NCI-H524 (cell line): ENCODE measurements at places on chromosomes 6 and 20.

GRCh38 chr6:51959744-51960383 is 127.5 kb downstream of the PKHD1 start:
- DNase-seq = peak; percentile 12

GRCh38 chr6:17389274-17389847 is 4.0 kb upstream of the CAP2 start:
- no peak for DNase-seq

- no peak for DNase-seq
Observed at GRCh38 chr6:22087960-22088706, 208.7 kb downstream of the PRL start.

DNA sequence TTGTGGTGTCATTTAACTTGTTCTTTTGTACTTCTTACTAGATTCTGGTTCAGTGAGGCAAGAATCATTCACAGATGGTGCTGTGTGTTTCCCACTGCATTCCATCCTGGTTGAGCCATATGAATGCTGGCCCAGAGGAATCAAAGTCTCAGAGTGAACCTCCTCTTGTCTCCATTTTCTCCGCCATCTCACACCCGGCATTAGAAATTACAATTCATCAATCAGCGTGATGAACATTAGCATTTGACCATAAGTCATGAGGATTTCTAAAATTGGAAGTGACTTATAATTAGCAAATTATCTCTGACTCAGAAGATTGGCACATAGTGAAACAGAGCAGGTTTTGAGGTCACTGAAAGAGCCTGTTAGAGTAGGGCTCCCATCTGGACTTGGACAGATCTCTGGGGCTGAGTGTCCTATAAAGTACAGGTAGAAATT is 25.2 kb downstream of the TNFAIP3 start:
- DNase-seq = no peak

- DNase-seq = no peak
Observed at GRCh38 chr6:149867876-149868640, 3.9 kb upstream of the LRP11 start.

DNA sequence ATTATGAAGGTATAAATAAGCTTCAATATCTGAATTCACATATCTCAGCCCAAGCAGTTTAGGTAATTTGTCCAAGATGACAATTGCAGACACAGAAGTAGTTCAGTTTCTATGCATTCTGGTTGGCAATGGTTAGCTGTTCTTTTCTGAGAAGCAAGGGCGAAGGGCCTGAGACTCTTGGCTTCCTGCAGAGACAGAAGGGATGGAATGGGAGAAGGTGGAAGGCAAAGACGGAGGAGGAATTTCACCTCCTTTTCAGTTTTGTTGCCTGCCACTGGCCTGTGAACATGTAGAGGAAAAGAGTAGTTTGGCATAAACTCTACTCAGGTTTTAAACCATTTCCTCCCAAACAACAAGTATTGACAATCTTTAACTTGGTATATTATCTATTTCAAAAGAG is 180.7 kb upstream of the HS3ST5 start:
- no peak for DNase-seq

GRCh38 chr6:36129941-36130666 is at the start of gene MAPK13:
MAPK13 (plus strand) TSS chr6:36130513; CDS start chr6:36130583, 70 bp downstream.
- no peak for DNase-seq

GRCh38 chr6:163605385-163606097 is 191.0 kb downstream of the QKI start:
- DNase-seq = no peak

GRCh38 chr20:49851231-49851705 is 38.6 kb downstream of the SLC9A8 start:
- DNase-seq = no peak
